ENCODE measurements at places on chromosomes 11 and 22.

GRCh38 chr11:86978247-86978646 is 23.1 kb upstream of the FZD4 start:
- H3K27me3 ChIP-seq = no peaks in the 10 kb centered on the region
- H3K36me3 ChIP-seq = no peaks in the 10 kb centered on the region
- no peak for DNase-seq
- no peak overlapping the region for H3K27ac ChIP-seq
- no peak overlapping the region for H3K4me3 ChIP-seq

DNA sequence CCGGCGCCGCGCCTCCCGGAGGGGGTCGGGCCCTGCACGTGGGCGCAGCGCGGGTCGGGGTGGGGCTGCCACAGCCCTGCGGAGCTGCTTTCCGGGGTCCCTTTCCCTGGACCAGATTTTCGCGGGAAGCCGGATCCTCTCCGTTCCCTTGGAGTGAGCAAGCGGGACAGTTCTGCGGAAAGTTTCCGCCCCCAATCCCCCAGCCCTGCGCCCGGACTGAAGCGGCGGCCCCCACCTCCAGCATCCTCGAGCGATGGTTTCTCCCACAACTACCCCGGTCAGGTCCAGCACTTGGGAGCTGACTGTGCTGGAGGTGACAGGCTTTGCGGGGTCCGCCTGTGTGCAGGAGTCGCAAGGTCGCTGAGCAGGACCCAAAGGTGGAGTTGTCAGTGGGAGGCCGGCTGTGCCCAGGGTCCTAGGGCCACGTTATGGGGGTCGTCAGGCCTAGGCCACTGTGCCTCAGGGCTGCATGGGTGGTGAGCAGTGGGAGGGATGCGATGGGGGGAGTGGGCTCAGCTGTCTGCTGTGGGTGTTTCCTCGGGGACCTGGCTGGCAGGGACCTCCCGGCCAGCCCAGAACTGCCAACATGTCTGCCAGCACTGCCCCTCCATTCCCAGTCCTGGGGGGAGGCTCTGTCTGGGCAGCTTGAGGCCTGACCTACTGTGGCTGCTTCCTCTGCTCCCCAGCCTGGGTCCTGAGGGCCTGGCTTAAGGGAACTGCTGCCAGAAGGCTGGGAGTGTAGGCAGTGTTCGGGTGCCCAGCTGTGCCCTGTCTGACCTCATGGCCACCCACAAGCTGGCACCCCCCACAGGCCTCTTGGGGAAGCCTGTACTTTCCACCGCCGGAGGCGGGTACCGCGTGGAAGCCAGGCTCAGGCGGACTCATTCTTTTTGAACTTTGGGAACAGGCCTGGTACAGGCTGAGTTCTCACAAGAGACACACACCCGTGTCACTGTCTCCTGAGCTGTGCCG is 726 bp downstream of the ST3GAL4 start:
- no peaks in the 10 kb centered on the region for H3K36me3 ChIP-seq
- no peaks in the 10 kb centered on the region for H3K4me1 ChIP-seq
- H3K27ac ChIP-seq = peak overlapping the region; percentile 78
- no peaks in the 10 kb centered on the region for H3K27me3 ChIP-seq
- peak; percentile 78 for DNase-seq

DNA sequence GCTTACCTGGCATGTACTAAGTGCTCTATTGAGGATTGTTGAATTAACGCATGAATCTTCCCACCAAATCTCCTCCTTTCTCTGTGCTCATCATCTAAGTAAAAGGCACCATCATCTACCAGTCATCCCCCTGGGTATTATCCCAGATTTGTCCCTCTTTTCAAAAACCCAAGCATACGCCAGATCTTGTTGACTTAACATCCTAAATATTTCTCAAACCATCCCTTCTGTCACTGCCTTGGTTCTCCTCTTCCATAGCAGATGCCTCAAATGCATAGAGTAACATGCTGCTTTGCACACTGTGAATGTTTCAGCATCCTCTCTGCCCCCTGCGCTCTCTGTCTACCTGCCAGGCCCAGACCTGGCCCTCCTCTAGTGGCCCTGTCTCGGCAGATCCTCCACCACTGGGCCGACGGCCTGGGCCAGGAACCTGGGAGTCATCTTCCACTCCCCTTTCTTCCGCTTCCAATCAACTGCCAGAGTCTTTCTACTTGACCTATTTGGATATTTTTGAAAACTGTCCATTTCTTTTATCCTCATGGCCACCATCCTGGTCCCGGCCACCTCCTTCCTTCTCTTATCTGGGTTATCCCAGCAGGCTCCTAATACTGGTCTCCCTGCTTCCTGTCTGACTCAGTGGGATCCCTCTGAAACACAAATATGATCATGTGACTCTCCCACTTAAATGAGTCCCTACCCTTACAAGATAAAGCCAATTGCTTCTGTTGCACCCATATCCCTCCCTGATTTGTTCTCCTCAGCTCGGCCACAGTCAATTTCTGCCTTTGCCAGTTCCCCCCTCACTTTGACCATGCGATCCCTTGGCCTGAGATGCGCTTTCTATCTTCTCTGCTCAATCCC is 3.4 kb upstream of the TAB1 start:
- H3K27ac ChIP-seq = no peak overlapping the region
- no peak for DNase-seq
- H3K27me3 ChIP-seq = no peaks in the 10 kb centered on the region
- H3K36me3 ChIP-seq = no peaks in the 10 kb centered on the region
- H3K4me1 ChIP-seq = peaks cover 10% of the 10 kb centered on the region

DNA sequence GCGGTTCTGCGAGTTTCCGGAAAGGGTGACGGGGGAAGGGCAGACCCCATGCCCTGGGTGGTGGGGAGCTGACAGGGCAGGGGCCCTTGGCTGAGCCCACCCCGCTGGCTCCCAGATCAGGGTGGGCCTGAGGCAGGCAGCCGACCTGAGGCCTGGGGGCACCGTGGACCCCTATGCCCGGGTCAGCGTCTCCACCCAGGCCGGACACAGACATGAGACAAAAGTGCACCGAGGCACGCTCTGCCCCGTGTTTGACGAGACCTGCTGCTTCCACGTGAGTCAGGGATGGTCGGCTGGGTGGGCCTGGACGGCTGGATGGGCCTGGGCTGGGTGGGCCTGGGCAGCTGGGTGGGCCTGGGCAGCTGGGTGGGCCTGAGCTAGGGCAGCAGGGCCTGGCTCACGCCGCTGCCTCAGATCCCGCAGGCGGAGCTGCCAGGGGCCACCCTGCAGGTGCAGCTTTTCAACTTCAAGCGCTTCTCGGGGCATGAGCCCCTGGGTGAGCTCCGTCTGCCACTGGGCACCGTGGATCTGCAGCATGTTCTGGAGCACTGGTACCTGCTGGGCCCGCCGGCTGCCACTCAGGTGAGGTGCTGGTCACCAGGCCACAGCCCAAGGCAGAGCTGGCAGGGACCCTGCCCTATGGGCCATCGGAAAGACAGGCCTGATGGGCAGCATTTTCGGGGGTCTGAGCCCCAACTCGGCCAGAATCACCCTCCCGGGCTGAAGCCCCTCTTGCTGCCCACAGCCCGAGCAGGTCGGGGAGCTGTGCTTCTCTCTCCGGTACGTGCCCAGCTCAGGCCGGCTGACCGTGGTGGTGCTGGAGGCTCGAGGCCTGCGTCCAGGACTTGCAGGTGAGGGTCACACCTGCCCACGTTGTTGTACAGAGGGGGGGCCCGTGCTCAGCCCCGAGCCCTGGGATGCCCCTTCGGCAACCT is 1.5 kb downstream of the SYT8 start:
- peak; percentile 26 for DNase-seq
- H3K4me1 ChIP-seq = peaks cover under 1% of the 10 kb centered on the region
- H3K36me3 ChIP-seq = no peaks in the 10 kb centered on the region
- H3K27ac ChIP-seq = no peak overlapping the region

DNA sequence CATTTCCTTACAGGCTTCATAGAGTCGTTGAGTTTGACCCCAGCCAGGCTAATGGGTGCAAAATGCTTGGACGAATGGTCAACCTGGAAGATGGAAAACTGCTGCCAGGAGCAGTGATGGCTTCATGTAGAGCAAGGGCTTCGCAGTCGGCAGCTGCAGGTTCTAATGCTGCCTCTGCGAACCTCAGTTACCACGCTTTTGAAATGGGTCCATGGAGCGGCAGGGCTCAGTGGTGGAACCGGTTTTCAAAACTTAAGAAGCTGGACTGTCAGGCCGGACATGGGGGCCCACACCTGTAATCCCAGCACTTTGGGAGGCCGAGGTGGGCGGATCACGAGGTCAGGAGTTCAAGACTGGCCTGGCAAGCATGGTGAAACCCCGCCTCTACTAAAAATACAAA is 55.9 kb upstream of the PRR5 start:
- no peaks in the 10 kb centered on the region for H3K27me3 ChIP-seq
- H3K4me3 ChIP-seq = no peak overlapping the region
- H3K4me1 ChIP-seq = no peaks in the 10 kb centered on the region
- no peak overlapping the region for H3K27ac ChIP-seq
- H3K36me3 ChIP-seq = no peaks in the 10 kb centered on the region

DNA sequence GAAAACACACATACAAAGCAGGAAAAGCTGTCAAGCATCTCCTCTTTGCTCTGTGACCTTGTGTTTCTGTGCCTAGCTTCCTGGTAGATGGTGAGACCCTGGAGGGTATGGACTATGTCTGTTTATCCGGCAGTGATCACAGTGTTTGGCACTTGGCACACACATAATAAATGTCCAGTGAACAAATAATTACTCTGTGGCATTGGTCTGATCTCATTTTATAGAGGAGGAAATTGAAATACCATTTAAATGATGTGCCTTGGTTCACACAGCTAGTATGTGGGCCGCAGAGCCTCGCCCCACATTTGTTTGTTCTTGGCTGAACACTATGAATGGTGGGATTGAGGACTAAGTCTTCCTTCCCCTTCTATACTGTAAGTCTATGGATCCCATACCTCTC is 104.7 kb upstream of the SPON1 start:
- no peaks in the 10 kb centered on the region for H3K4me1 ChIP-seq
- DNase-seq = no peak
- no peak overlapping the region for H3K27ac ChIP-seq
- no peak overlapping the region for H3K4me3 ChIP-seq
- H3K27me3 ChIP-seq = no peaks in the 10 kb centered on the region

DNA sequence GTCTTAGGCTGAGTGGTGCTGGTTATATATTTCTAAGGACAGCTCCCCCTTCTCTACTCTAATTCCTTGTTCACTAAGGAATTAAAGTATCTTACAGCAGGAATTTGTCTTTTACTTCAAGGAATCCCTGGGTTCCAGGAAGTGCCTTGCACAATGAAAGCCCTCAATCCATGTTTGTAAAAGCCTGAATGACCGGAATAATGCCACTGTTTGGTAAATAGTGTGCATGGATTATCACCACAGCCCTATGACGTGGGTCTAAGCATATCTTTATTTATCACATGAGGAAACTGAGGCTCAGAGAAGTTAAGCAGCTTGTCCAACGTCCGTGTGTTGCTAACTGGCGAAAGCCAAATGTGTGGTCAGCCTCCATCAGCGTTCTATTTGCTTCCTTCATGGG is 135.7 kb upstream of the NAV2 start:
- peak overlapping the region; percentile 47 for H3K27ac ChIP-seq
- DNase-seq = no peak
- H3K4me3 ChIP-seq = no peak overlapping the region
- H3K36me3 ChIP-seq = no peaks in the 10 kb centered on the region
- H3K27me3 ChIP-seq = no peaks in the 10 kb centered on the region

- no peaks in the 10 kb centered on the region for H3K4me1 ChIP-seq
- H3K36me3 ChIP-seq = no peaks in the 10 kb centered on the region
- no peak overlapping the region for H3K27ac ChIP-seq
- H3K27me3 ChIP-seq = no peaks in the 10 kb centered on the region
- no peak overlapping the region for H3K4me3 ChIP-seq
Observed at GRCh38 chr11:10561043-10561818, 7.2 kb downstream of the LYVE1 start.
